Activated naive CD4-positive, alpha-beta T cell treated with anti-CD3 and anti-CD28 coated beads for 36 hours (primary cell): ENCODE measurements at places on chromosomes 12 and 14.

GRCh38 chr12:48302161-48302911 is 48.4 kb downstream of the ZNF641 start:
- no peak for DNase-seq

- no peak for DNase-seq
Observed at GRCh38 chr14:76196980-76197695, 45.4 kb downstream of the GPATCH2L start.

DNA sequence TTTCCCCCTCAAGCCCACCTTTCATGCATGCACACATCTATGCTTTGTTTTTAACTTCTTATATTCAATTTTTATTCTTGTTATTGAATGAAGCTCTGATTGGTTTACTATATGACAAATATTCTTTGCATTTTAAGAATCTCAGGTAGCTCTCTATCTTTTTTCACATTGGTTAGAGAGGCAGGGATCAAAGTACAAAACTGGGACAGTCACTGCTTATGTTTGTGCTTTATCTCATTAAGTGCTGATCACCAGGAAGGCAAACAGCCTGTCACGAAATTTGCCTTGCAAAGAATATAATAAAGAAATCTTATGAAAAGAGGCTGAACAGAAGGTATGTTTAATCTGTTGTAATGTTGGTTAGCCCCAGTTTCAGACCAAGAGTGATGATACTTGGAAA is 29.7 kb upstream of the INSM2 start:
- DNase-seq: no peak

- DNase-seq: no peak
Observed at GRCh38 chr12:64923536-64923935, 99.1 kb downstream of the TBC1D30 start.

- peak; percentile 41 for DNase-seq
Observed at GRCh38 chr14:34461334-34462131, 507 bp downstream of the SPTSSA start.

DNA sequence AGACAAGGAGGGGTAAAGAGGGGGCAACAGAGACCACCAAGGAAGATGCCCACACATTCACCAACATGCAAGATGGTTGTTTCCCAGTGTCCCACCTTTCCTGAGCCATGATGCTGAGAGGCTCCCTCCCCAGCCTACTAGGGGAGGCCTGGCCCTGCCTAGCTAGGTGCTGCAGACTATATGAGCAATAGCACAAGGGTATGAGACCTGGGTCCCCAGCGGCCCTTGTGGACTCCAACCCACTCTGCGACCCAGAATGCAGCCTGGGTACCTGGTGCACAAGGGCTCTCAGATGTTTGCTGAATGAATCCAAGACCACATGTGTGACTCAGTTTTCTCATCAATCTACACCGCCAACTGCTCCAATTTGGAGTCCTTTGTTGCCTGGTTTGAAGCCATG is 13.9 kb downstream of the TGFB3 start:
- no peak for DNase-seq

DNA sequence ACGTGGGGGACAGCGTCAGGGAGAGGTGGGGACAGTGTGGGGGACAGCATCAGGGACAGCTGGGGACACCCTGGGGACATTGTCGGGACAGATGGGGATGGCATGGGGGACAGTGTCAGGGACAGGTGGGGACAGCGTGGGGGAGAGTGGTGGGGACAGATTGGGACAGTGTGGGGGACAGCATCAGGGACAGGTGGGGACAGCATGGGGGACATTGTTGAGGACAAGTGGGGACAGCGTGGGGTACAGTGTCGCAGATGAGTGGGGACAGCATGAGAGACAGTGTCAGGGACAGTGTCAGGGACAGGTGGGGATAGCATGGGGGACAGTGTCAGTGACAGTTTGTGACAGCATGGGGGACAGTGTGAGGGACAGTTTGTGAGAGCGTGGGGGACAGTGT is 240.9 kb downstream of the TMEM121 start:
- no peak for DNase-seq

GRCh38 chr14:80784820-80785219 is 156.7 kb downstream of the CEP128 start:
- no peak for DNase-seq

GRCh38 chr12:48815126-48816110 is 2.9 kb upstream of the CACNB3 start:
- peak; percentile 58 for DNase-seq

GRCh38 chr12:111992464-111992863 is 20.5 kb downstream of the TMEM116 start:
- no peak for DNase-seq

DNA sequence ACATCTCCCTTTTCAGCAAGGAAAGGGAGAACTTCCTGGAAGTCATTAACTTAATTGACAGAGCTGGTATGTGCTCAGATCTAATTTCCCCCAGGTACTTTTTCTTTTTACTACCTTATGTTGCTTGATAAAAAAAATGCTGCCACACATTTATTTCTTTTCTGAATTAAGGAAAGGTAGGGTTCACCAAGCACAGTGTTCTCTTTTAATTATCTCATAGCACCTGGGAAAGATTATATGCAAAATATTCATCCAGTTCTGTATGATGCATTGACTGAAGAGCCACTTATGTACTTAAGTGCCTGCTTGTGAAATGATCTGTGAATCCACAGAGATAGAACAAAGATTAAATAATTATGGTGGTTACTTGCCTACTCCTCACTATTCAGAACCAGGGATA is 25.1 kb downstream of the KCNC2 start:
- no peak for DNase-seq

- no peak for DNase-seq
Observed at GRCh38 chr14:51444353-51445000, 204.4 kb downstream of the TMX1 start.

- DNase-seq: no peak
Observed at GRCh38 chr14:31230573-31230958, 23.0 kb upstream of the HECTD1 start.

DNA sequence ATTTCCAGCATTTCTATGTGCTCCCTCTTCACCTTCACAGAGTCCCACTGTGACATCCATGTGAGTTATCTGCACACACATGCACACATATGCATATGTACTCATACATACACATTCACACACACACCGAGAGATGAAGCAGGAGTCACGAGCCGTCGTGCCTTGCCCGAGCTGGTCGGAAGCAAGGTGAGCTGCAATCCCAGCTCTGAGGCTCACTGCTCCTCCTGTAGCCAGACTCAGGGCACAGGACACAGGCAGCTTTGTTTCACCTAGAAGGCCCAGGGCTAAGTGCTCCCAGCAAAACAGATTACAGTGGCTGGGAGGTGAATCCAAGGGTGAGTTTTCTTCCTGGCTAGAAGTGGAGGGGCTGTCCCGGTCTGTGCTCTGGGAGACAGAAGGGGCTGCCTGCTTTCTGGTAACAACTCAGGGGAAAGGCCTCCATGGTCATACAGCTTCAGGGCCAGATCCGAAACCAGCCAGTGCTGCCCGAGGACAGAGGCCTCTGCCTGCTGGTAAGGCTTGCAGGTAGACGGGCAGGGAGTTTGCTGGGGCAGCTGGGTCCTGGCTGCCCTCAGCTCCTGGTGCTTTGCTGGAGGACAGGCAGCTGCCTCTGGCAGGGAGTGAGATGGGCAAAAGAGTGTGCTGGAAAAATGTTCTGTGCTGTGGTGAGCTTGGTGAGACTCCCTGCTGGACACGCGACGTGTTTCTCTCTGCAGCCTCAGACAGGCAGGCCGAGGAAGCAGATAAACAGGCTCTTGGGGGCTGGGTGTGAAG is 123.7 kb downstream of the CRACR2A start:
- no peak for DNase-seq

- no peak for DNase-seq
Observed at GRCh38 chr14:77014004-77014604, 14.4 kb downstream of the IRF2BPL start.

GRCh38 chr14:93430315-93431035 is at the start of gene UNC79:
UNC79 (plus strand) TSS chr14:93430939; CDS start chr14:93431030, 91 bp downstream.
- DNase-seq: no peak

DNA sequence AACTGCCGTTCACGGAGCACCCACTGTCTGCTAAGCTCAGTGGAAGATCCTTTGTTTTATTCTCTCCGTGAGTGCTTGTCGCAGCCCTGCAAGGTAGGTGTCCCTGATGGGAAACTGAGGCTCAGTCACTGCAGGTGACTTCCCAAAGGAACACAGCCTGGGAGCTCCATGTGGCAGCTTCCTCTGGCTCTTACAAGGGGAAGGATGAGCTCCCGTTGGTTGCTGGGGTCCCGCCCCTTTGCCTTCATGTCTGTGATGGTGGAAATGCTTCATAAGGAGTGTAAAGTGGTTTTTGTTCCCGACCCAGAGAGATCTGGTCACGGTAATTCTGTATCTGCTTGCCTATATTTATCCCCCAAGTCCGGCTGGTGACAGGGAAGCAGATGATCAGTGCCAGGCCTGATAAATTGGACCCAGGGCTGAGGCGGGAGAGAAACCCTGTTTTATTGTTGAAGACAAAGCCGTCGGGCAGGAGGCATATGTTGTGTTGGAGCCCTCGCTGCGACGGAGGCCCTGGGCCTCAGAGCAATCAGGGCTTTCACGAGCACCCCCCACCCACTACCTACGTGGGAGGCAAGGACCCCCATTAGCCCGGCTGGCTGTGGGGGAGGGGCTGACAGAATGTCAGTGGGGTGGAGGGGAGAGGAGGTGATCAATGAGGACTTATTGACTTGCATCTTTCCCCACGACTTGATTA is 91.9 kb downstream of the KIF26A start:
- no peak for DNase-seq

GRCh38 chr14:88993946-88994345 is 169.5 kb downstream of the TTC8 start:
- no peak for DNase-seq
